NCI-H526 (cell line): ENCODE measurements at places on chromosomes 5 and 9.

- DNase-seq = no peak
These were observed 477.8 kb downstream of the CCDC171 start for GRCh38 chr9:16030528-16031185.

- DNase-seq = no peak
These were observed 181 bp downstream of the DAP start for GRCh38 chr5:10760921-10761184.

GRCh38 chr5:67900514-67900913 lies 315.0 kb upstream of the PIK3R1 start:
- DNase-seq = no peak

- no peak for DNase-seq
These were observed 14.7 kb downstream of the LRRC70 start for GRCh38 chr5:62593331-62593730.

GRCh38 chr9:114546851-114547250 lies 40.7 kb upstream of the ATP6V1G1 start:
- no peak for DNase-seq

DNA sequence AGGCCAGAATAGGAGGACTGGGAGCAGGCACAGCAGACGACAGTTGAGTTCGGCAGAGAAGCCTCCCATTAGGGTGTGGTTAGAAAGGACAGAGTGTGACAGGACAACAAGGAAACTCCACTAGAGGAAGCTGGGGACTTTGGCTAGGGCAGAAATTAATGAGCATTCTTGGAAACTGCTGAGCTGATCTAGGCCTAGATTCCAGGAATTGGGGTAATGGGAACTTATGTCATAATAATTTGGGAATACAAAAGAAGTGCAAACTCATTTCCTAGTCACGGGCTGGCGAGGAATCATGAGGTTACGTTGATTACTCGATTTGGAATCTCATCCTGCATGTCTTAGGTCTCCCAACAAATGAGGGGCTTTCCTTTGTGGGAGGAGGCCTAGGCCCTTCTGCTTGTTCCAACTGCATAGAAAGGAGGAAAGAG lies 144.6 kb upstream of the RPS23 start:
- DNase-seq = no peak

- no peak for DNase-seq
These were observed 183.7 kb downstream of the KDM4C start for GRCh38 chr9:6941501-6941900.

GRCh38 chr5:177094224-177095087 lies 7.7 kb downstream of the FGFR4 start:
- no peak for DNase-seq

- DNase-seq = no peak
These were observed 446.1 kb downstream of the ANXA1 start for GRCh38 chr9:73597771-73598170.

- DNase-seq = no peak
These were observed 59.4 kb downstream of the MINAR2 start for GRCh38 chr5:129807162-129807814.

- no peak for DNase-seq
These were observed 38.2 kb downstream of the IPPK start for GRCh38 chr9:92631452-92632343.

DNA sequence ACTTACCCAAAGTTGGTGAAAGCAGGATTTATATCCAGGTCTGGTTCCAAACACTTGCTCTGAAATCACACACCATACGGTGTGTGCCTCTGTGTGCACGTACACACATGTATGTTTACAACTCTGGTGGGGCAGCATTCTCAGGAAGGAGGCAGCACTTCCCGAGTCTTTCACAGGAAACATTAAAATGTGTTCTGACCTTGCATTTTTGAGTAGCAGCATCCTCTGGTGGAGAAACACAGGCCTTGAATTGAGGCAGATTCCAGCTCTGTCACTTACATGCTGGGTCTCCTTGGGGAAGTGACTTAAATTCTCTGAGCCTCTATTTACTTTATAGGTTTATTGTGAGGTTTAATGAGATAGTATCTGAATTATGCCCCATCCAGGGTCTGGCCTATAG lies 126.4 kb downstream of the RGS3 start:
- no peak for DNase-seq

DNA sequence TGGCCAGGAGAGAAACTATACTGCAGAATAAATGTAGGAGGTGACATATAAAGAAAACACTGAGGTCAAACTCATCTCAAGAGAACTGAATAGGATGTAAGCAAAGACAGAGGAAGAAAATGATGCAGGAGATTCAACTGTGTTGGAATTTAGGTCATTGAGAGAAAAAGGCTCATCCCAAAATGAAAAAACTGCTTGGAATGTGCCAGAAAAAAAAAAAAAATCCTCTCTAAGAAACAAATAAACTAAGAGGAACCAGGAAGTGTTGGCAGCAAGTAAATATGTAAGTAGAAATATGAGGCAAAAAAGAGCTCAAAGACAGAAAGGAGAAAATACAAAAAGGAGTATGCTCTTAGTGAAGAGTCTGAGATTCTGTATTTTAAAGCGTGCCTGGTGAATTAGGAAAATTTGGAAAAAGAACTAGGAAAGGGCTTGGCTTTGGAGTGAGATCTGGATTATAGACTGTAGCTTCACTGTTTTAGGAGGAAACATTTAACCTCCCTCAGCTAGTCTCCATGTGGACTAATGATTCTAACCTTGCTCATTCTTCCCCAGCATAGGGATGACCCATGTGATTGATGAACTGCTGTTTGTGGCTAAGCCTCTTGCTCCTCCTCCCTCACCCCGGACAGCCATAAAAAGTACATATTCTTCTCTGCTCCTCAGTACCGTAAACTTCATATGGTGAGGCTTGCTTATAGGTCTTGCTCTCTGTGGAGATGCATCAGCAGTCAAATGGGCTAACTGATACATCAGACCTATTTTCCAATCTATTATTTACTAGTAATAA lies 185.6 kb upstream of the POU5F2 start:
- DNase-seq = no peak

GRCh38 chr9:90972057-90972456 lies 170.4 kb downstream of the SYK start:
- DNase-seq = no peak

DNA sequence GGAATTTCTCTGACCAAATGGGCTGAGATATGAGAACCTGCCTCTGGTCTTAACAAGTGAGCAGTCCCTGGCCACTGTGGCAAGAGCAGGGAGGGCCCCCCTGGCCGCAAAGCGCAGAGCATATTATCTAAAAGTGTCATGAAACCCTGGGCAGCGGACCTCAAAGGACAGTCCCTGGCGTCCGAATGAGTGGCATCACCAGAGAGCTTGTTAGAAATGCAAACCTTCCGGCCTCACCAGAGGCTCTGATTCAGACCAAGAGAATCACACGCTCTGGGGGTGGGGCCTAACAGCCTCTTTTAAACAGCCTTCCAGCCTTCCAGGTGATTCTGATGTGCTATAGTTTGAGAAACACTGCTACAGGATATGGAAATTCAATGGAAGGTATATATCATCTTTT lies 10.9 kb downstream of the PTPN3 start:
- no peak for DNase-seq

DNA sequence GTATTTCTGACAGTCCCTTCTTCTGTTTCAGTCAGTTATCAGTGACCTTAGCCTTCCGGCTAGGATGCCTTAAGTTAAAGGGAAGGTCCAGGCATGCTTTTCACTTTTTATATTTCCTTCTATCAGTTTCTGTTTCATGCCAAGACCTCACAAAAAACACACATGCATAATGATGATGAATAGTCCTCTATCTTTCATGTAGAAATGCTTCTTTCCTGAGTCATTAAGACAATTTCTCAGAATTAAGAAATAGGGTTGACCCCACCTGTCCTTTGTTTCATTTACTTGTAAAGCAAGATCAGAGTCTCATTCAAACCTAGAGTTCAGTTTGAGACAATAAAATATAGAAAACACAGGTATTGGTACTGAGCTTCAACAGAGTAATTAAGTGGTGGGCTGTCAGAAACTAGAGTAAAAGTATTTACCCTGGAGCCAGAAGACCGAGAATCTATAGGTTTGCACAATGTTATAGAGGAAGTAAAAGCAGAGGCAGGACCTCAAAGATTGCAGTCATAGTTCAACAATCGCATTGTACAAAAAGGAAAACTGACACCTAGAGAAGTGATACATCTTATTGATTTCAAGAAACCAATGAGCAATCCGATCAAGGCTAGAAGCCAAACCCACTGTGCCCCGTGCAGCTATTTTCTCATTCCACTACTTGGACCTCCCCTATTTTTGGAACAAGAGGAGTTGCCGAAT lies 118.7 kb upstream of the PUM3 start:
- no peak for DNase-seq

DNA sequence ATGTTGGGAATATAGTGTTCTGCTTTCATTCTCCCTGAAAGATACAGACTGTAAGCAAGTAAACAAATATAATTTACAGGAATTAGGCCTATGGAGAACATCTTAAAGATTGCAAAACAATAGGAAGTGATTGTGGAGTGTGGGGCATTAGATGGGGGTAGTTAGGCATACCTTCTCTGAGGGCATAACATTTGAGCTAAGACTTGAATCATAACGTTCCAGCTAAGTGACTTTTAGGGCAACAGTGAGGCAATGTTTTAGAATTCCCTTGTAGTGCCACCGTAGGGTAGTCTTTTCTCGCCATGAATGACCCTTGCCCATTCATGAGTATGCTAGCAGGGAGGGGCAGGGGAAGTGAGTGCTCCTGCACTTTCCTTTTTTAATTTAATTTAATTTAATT lies 173.3 kb downstream of the SPATA31D1 start:
- no peak for DNase-seq

DNA sequence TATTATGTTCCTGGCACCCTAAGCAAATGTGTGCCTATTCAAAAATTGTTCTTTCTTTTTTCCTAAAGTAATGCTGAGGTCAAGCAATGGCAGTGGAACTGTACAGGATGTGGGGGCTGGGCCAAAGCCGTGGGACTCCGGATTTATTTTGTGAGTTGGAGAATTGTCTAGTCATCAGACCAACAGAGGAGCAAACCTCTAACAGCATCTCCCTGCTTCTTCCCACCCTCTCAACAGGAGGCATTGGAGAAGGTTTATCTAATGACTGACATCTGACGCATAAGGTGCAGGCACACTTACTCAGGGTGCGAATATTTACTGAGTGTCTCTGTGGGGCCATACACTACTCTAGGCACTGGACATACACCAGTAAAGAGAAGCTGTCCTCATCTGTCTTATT lies 38.6 kb downstream of the MARCHF11 start:
- DNase-seq = no peak

GRCh38 chr5:150674341-150674821 lies 13.3 kb downstream of the MYOZ3 start:
- no peak for DNase-seq

DNA sequence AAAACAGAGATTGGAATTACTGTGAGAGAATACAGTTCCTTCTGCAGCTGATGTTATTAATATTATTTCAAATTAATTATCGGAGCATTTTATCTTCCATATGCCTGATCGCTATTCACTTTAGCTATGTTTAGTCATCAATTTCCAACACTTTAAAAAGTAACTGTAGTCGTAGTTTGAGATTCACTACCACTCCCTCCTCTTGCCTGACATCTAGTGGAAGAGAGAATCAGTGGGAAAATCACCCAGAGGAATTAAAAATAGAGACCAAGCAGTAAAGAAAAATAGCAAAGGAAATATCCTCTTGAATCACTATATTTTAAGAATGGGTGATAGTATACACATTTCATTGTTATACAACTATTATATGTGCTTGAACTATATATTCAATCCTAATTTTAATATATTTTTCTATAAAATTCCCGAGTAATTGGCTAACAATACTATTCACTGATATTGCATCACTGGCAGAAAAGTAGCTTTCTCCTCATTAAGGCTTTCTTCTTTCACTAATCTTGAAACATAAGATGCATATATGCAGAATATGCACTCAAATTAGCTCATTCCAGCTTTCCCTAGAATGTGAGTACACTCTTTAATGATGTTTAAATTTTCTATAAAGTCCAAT lies 708.7 kb downstream of the CDH9 start:
- no peak for DNase-seq

DNA sequence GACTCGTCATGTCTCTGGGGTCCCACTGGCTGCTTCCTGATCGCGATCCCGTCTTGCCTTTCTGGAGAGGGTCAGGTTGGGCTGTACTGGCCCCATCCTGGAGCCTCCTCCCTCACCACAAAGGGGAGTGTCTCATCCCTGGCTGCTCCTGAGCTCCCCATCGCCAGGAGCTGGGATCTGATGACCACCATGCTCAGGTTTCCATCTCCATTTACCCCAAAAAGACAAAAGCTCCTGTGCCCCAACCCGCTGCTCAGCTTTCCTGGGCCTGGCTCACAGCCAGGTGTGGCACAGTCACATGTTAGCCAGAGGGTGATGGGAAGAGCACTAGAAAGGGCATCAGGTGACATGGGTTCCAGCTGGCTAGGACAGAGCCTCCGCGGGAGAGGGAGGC lies 47.3 kb upstream of the CDKN2AIPNL start:
- no peak for DNase-seq

- DNase-seq = no peak
These were observed 19.7 kb downstream of the CARTPT start for GRCh38 chr5:71738662-71739361.
